Activated T-cell treated with anti-CD3 and anti-CD28 coated beads, Interleukin-2, amount 50 U/mL, for 4 hours (primary cell): ENCODE measurements at places on chromosomes 13 and 19. TPM values are rescaled to one million over a fixed set of nuclear protein-coding genes. Genes with fewer than 3 reads are reported as not detected.

ONECUT3 gene
- not detected for total RNA-seq

WDR83 gene
- total RNA-seq: 28.3 TPM

GRCh38 chr13:60080850-60081249 lies 82.9 kb downstream of the DIAPH3 start:
- DNase-seq: no peak

- no peak for DNase-seq
Observed at GRCh38 chr13:99316657-99317256, 9.6 kb upstream of the GPR183 start.

ZNF614 gene
- total RNA-seq: 10.5 TPM

DNA sequence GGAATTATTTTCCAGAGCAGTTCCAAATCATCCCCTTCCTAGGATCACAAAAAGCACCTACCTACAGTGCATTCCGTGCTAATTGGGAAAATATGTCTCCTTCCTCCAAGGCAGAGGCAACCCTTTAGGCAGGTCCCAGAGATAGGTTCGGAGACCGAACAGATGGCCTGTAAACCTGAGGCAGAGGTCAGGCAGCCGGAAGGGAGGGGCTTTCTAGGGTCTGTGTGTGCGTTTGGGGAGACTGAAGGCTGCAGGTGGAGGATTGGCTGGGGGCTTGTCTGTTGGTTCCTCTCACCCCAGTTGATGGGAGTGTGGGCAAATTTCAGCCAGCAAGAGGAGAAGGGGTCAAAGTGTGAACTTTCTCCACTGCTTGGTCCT lies 7.1 kb downstream of the KCNN4 start:
- DNase-seq: no peak

DNA sequence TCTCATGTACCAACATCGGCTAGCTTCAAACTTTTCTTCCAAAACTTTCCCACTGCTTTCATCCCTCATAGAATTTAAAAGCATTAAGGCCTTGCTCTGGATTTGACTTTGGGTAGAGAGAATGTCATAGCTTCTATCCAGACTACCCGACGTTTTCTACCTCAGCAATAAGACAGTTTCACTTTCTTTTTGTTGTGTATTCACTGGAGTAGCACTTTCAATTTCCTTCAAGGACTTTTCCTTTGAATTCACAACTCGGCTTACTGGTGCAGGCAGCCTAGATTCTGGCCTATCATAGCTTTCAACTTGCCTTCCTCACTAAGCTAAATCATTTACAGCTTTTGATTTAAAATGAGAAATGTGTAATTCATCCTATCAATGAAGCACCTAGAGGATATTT lies 420.4 kb upstream of the GPC6 start:
- DNase-seq: no peak

ZNF98 gene
- total RNA-seq: not detected

- DNase-seq: no peak
Observed at GRCh38 chr13:50783717-50784290, 59.7 kb downstream of the DLEU7 start.

GRCh38 chr19:15563931-15564330 lies 51.1 kb upstream of the CYP4F8 start:
- no peak for DNase-seq

SPART gene
- 30.6 TPM for total RNA-seq

KLF16 gene
- 71.0 TPM for total RNA-seq

POGLUT2 gene
- total RNA-seq: 3.2 TPM

DNA sequence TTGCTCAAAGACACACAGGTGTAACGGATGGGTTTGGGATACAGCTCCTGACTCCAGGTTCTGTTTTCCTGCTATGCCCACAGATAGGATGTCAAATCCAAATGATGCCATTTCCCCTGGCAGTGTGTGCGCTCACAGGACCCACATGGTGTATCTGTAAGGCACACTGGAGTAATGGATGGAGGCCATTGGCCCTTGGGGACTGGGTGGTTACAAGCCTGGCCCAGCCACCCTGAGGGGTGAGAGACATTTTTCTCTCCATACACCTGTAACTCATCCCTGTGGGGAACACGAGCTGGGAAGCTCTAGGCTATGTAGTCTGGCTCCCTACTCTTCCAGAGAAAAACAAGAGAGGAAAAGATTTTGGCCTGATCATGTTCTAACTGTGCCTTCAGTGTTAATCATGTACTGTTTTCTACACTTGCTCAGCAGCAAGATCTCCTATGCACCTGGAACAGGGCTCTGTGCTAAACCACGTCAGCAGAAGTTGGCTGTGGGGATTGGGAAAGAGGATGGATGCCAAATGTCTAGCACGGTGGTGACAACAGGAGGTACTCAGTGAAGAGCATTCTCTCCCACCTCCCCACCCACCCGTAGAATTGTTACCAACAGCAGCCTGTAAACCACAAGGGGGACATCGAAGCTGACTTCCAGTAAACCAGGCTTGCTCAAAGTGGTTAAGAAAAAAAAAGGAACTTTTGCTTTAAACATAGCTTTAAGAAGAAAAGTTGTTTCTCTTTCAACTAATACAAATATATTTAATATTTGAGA lies 237.0 kb downstream of the LACC1 start:
- no peak for DNase-seq
